ENCODE measurements at places on chromosomes 5 and 9. TPM values are rescaled to one million over a fixed set of nuclear protein-coding genes. Genes with fewer than 3 reads are reported as not detected.

The TMEM8B gene
- total RNA-seq: 81.4 TPM

DNA sequence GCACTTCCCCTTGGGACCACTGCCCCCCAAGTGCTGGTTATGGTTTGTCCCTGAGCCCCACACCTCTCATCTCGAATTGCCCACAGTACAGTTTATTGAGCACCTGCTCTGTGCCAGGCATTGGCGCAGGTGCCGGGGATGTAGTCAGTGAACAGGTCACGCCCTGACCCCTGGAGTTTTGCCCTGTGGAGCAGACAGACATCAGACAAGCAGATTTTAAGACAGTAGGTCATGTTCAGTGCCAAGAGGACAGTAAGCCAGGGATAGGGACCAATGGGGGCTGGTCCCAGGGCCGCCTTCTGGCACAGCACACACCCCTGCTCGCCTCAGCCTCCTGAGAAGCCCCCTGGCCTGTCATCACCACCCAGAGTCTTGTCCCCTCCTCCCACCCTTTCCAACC, 21.9 kb downstream of the ROPN1L start:
- peaks cover 5% of the 10 kb centered on the region for H3K27me3 ChIP-seq
- no peaks in the 10 kb centered on the region for H3K36me3 ChIP-seq
- no peaks in the 10 kb centered on the region for H3K4me1 ChIP-seq
- H3K27ac ChIP-seq: no peak overlapping the region

GRCh38 chr5:99179206-99179605, 250.4 kb upstream of the CHD1 start:
- H3K27ac ChIP-seq: no peak overlapping the region
- no peak overlapping the region for H3K4me3 ChIP-seq
- H3K27me3 ChIP-seq: no peaks in the 10 kb centered on the region
- no peaks in the 10 kb centered on the region for H3K36me3 ChIP-seq

DNA sequence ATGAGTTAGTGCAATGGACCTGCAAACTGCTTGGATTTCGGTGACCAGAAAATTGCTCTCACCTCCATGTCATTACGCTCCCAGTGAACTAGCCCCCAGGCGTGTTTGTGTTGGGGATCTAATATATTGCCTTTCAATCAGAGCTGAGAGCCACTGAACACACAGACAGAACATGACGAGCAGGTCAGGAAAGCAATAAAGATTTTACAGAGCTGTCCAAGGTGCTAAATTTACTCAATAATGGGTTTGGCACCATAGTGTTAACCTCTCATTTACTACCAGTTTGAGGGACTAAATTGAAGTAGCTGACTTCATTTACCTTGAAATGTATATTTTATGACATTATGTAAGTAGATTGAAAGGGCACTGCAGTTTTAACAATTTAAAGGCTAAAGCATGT, 383.0 kb downstream of the EBF1 start:
- H3K27me3 ChIP-seq: no peaks in the 10 kb centered on the region
- peaks cover 6% of the 10 kb centered on the region for H3K36me3 ChIP-seq
- H3K27ac ChIP-seq: no peak overlapping the region
- DNase-seq: no peak

DNA sequence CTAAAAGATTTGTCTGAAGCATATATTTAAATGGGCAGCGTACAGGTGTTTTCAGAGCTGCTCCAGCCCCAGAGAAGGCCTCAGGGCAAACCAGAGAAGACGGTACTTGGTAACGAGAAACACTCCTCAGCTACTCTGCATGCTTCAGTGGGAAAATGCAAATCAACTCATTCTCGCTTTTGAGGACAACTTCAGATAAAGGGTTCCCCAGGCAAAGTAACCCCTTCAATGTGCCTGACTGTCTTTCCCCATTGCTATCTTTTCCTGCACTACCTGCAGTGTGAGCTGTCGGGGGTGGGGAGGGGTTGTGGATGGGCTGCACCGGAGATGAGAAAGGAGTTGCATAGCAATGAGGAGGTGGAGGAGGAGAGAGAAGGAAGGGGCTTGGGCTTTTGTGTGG, 339.7 kb upstream of the CLINT1 start:
- H3K36me3 ChIP-seq: no peaks in the 10 kb centered on the region
- no peak overlapping the region for H3K27ac ChIP-seq
- H3K4me1 ChIP-seq: no peaks in the 10 kb centered on the region
- no peak overlapping the region for H3K4me3 ChIP-seq
- peaks cover 4% of the 10 kb centered on the region for H3K27me3 ChIP-seq

- H3K27ac ChIP-seq: no peak overlapping the region
- no peak overlapping the region for H3K4me3 ChIP-seq
- peaks cover 7% of the 10 kb centered on the region for H3K4me1 ChIP-seq
- no peaks in the 10 kb centered on the region for H3K36me3 ChIP-seq
- no peaks in the 10 kb centered on the region for H3K27me3 ChIP-seq
These were observed 2.9 kb downstream of the OR2S2 start for GRCh38 chr9:35954942-35955546.

- H3K27ac ChIP-seq: peak overlapping the region; percentile 76
- peak; percentile 53 for DNase-seq
- no peaks in the 10 kb centered on the region for H3K27me3 ChIP-seq
- H3K36me3 ChIP-seq: no peaks in the 10 kb centered on the region
- H3K4me3 ChIP-seq: no peak overlapping the region
These were observed 37.4 kb downstream of the WWC1 start for GRCh38 chr5:168328814-168329213.
